Gastroesophageal sphincter (tissue), 4 donors: ENCODE measurements at places on chromosomes 5 and 9. TPM values are rescaled to one million over a fixed set of nuclear protein-coding genes. Genes with fewer than 3 reads are reported as not detected.

The FLT4 gene
- 12.0 TPM for total RNA-seq

The ST6GALNAC4 gene
- total RNA-seq = 37.4 TPM

The ANKRD18B gene
- 0.10 TPM for total RNA-seq

The INSL4 gene
- not detected for total RNA-seq

The TEX53 gene
- not detected for total RNA-seq

The SHISAL2B gene
- not detected for total RNA-seq

The LRRC70 gene
- 1.6 TPM for total RNA-seq

The MYOT gene
- total RNA-seq = 31.0 TPM
